H1 (cell line): ENCODE measurements at places on chromosomes 5 and 9.

GRCh38 chr5:33257807-33258429 lies 182.8 kb upstream of the TARS1 start:
- DNase-seq = no peak

DNA sequence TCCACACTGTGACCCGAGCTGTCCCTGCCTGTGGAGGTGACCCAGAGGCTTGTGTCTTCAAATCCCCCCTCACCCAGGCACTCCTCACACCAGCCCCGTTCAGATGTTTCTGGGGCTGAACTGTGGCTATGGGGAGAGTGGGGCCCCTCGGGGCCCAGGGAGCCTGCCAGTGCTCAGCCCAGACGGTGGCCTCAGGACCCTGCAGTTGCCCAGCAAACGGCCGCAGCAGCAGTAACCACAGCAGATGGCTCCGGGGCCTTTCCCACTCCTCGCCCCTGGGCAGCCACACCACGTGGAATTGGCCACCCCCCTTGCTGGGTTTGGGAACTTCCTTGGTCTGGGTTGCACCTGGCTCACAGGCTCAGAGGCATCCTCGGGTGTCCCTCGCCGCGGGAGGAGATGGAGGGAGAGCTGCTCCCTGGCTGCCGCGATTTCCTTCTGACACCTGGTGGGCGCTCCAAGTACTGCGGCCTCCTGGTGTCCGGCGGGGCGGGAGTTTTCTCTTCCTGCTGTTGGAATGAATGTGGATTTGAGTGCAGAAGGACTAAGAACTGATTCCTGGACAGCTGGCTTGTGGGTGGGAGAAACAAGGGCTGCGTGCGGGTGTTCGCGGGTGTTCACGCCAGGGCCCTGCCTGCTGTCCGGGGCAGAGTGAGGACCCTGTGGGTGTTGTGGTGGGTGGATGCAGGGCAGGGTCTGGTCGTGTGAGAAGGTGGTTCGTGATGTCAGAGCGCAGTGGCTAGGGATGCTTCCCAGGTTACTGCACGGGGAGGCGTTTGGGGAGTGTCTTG lies 97.5 kb downstream of the COL5A1 start:
- peak; percentile 21 for DNase-seq

DNA sequence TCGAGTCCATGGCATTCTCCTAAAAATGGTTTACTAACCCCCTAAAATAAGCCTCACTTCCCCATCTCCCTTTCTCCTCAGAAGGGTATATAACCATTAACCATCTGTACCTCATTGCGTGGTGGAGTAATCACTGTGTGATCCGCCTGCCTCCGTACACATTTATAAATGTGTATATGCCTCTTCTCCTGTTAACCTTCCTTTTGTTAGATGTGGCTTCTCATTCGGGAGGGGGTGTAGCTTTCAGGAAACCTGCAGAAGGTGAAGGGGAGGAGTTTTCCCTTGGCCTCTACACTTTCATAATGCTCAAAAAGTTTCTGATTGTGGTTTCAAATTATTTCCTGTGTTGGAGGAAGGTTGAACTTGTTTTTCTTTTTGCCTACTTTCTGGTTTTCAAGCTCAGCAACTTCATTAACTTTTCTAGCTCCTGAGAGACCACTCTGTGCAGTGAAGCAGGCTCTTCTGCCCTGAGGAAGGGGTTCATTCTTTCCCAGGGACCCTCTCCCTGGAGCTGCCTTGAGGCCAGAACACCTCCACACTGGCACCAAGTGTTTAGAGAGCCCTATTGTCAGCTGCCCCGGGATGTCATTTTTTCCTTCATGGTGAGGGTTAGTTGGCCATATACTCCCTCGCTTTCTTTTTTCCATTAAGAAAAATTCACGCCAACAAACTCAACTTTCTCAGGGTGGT lies 46.9 kb downstream of the RASGRF2 start:
- no peak for DNase-seq

DNA sequence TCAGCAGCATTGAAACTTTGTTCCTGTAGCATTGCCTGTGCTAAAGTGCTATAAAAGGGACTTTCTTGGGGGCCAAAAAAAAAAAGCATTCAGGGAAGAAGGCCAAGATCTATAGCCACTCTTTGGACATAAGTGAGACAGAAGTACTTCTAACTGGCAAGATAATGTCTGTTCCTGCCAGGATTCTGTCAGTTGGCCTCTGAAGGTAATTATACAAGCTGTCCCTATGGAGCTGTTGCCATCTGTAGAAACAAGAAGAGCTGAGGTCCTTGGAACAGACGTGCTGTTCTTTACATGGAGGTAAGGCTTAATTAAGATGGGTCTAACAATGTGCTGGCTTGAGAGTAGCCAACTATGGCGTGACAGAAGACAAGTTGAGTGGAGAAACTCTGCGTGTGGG lies 9.7 kb downstream of the KIF20A start:
- DNase-seq = no peak
